ENCODE measurements at places on chromosomes 2 and 18. TPM values are rescaled to one million over a fixed set of nuclear protein-coding genes. Genes with fewer than 3 reads are reported as not detected.
A peak's percentile ranks its signal among the peaks of the same experiment; 100 is the strongest.

SLC16A14 gene
- total RNA-seq: 3.0 TPM

RAB6C gene
- total RNA-seq: 0.22 TPM

DARS1 gene
- 62.8 TPM for total RNA-seq

GPAT2 gene
- total RNA-seq: 6.4 TPM

HADHB gene
- 1,664 TPM for total RNA-seq

SERPINB4 gene
- not detected for total RNA-seq

CXCR4 gene
- 2.0 TPM for total RNA-seq

CNDP2 gene
- total RNA-seq: 54.5 TPM

EPC2 gene
- 18.5 TPM for total RNA-seq

MYO5B gene
- total RNA-seq: 0.38 TPM

MYOM1 gene
- 608 TPM for total RNA-seq

HOXD3 gene
- 0.38 TPM for total RNA-seq

SLC14A1 gene
- 32.8 TPM for total RNA-seq

NAT8 gene
- not detected for total RNA-seq

GRCh38 chr2:46878886-46879285 is 36.7 kb downstream of the MCFD2 start:
- peak; percentile 82 for DNase-seq

DNA sequence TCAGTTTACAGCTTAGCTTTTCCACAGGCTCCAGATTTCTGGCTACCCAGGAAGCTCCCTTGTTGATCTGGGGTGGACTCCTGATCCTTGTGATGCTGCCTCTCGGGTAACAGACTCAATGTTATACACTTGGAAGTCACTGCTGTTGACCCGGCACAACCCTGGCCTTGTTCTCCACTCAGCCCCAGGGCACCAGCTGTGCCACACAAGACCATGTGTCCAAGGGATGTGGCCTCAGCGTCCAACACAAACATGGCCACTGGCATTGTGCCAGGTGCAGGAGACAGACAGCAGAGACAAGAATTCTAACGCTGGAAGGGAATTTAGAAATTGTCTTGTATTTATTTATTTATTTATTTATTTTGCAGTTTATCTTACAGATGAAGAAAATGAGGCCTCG is 39.0 kb upstream of the PPP4R1 start:
- peak; percentile 58 for DNase-seq

DNA sequence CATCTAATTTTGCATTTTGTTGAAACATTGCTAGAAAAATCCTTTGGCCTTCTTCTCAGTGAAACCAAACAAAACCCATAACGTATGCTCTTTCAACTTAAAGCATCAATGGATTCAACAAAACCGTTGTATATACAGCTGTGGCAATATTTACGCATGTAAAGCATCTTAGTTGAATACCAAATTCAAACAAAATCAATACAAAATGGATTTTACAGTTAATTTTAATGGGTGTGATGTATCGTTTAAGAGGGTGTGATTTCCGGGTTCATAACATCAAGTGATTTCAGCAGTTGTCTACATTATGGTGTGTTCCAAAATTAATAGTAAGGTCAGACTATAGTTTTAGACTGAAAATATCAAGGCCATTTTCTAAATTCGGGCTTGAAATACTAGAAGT is 198.2 kb downstream of the TGIF1 start:
- no peak for DNase-seq

- no peak for DNase-seq
Measured at GRCh38 chr2:457262-457661, 169.4 kb upstream of the ALKAL2 start.

DNA sequence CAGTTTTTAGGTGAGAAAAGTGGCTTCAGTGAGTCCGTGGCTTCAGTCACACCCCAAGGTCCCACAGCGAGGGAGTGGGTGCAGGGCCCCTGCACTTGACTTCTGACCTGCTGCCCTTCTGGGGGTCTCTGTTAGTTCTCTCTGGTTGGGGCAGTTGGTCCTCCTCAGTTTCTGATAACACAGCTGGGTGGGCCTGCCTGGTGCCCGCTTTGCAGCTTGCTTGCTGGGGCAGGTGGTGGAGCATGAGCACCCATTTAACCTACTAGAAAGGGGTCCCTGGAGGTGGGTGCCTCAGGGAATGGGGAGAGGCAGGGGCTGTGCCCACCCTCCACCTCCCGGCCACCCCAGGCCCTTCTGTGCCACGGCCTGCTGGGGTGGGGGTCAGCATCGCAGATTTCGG is 83.2 kb downstream of the ASB1 start:
- no peak for DNase-seq

GRCh38 chr2:125710561-125710960 is 945.4 kb upstream of the GYPC start:
- DNase-seq: no peak

DNA sequence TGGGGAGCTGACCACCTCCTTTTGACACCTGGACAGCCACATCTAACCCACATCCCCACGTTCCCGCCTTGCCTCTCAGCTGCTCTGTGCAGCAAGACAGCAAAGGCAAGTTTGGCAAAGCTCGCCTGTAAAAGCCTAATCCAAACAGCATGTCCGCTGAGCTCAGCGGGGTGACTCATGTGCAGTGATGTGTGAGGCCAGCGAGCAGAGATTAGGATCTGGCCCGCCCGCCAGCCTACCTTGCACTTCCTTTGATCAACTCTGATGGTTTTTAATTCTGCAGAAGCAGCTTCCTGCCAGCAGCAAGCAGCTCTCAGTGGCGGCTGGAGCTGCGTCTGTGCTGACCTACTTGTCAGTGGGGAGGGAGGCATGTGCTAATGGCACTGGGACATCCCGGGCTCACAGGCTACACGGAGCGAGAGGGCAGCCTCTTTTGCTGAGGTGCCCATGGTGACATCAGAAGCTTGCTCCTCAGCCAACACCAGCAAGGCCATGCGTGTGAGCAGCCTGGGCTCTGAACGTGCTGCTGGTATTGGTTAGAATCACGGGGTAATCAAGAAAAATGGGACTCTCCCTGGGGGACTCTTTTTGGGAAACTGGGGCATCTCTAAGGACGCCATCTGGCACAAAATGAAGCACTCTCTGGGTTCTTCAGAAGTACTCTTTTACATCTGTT is 36.0 kb upstream of the EML4 start:
- peak; percentile 87 for DNase-seq

DNA sequence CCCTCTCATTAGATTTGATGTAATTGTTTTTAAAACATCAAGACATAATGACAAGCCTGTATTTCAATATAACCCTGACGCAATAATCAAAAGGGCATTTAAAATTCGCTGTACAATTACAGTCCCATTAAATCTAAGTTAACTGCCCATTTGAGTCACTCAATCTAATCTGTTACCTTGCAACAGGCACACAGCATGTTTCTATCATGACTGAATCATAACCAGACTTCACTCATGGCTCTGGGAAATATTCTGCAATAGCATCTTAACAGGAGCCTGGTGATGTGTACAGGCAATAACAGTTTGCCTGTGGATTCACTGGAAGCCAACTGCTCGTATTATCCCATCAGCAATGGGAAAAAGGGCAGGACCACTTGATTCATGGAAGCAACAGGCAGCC is 142.3 kb upstream of the NCKAP5 start:
- no peak for DNase-seq

GRCh38 chr2:29747786-29748470 is 173.5 kb downstream of the ALK start:
- DNase-seq: no peak

DNA sequence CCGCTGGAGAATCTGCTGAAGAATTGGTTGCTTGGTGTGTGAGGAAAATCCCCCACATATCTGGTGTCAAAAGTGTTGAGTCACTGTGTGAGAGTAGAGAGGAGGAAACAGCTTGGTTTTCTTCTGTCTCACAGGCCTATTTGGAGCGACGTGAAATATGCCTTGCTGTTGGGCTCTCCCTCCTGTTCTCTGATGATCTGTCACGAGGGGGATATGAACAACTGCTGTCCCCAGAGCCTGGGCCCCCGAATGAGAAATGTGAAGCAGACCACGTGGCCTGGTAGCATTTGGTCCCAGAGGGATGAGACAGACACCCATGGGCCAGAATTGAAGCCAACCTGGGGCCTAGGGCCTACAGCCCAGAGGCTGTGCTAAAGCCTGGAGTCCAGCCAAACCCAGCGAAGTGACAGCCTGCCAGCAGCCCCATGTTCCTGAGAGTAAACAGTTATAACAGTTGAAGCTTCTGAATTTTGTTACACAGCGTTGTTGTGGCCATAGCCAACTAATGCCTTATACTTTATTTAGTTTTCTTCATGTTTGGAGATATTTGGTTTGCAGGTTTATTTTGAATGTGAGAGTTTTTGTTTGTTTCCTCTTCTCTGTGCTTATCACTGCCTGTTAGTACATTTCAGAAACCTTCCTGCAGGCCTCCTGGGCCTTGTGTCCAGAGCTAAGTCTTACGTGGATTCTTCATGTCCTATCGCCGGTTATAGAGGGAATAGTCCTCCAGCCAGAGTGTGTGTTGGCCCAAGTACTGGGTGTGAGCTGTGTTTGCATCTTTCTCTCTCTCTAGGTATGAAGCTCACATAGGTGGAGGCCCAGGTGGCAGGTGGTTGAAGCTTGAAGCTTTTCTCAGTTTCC is 18.7 kb upstream of the COLEC12 start:
- peak; percentile 78 for DNase-seq

DNA sequence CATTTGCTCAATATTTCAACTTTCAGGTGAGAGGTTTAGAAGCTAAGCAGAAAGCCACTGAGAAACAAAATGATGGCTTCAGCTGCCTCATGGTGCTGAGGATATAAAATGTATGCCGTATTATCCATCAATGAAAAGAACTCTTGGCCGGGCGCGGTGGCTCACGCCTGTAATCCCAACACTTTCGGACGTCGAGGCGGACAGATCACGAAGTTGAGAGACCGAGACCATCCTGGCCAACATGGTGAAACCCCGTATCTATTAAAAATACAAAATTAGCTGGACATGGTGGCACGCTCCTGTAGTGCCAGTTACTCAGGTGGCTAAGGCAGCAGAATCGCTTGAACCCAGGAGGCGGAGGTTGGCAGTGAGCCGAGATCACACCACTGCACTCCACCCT is 6.0 kb upstream of the SYT4 start:
- no peak for DNase-seq

- no peak for DNase-seq
Measured at GRCh38 chr2:163419000-163419830, 316.6 kb downstream of the FIGN start.

GRCh38 chr2:173159791-173160463 is 84.3 kb downstream of the MAP3K20 start:
- peak; percentile 91 for DNase-seq

- DNase-seq: no peak
Measured at GRCh38 chr18:21406116-21406515, 164.1 kb downstream of the GREB1L start.

GRCh38 chr2:58313926-58314325 is 72.8 kb upstream of the FANCL start:
- no peak for DNase-seq

- no peak for DNase-seq
Measured at GRCh38 chr2:69390471-69390870, 3.4 kb upstream of the GFPT1 start.

- DNase-seq: no peak
Measured at GRCh38 chr2:234249034-234249735, 198.7 kb downstream of the SPP2 start.

- DNase-seq: no peak
Measured at GRCh38 chr18:47691611-47692010, 238.8 kb downstream of the SMAD2 start.

DNA sequence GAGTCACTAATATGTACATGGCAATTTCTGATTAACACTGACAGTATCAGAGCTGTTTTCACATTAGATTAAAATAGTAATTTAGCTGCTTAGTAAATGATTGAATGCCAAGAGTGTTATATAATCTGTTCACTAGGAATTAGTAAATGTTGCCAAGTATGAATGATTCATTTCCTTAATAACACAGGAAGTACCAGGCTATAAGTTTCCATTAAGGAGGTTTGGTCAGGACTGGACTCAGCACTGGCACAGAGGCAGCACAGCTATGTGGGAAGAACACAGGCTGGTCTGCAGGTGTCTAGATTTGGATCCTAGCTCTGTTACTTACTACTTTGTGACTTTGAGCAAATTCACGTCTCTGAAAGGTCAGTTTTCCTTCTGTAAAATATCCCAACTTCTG is 97.2 kb downstream of the TDRD15 start:
- no peak for DNase-seq

DNA sequence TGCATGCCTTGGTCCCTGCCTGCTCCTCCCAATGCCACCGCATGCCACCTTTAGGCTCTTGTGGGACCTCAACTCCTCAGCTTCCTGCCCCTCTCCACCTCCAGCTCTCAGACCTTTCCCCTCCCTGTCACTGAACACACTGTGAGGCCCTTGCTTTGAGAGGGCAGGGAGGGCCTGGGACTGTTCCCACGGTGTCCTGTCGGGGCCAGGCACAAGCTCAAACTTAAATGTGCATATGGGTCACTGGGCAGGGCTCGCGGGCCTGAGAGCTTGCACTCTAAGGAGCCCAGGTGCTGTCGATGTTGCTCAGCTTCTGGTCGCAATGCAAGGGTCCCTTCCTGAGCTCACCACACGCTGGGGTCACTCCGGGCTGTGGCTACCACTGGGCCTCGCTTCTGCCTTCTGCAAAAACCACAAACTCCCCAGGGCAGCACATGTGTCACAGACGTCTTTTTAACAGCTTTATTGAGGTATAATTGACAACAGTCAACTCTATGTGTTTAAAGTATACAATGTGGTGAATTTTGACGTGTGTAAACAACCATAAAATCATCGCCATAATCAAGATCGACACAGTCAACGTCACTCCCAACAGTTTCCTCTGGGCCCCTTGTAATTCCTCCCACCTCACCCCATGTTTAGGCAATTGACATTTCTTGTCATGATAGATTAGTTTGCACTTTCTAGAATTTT is 11.9 kb upstream of the B3GNT7 start:
- no peak for DNase-seq

DNA sequence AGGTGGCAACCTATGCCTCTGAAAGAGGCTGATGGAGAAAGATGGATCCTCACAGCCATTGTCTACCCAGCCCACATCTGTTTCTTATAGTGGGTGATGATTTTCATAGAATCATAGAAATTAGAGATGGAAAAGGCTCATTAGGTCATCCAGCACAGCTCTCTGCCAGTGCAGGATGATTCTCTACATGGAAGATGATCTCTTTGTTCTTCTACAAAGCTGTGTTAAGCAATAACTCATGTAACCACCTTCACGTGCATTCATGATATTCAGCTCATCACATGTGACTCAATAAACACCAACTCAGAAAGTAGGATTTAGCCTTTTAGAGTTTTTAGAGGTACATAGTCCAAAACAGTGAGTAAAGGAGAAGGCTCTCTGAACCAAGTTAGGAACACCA is 539.4 kb upstream of the ID2 start:
- no peak for DNase-seq

- no peak for DNase-seq
Measured at GRCh38 chr2:95301876-95302641, 4.9 kb downstream of the KCNIP3 start.

All from Right ventricle myocardium superior (tissue), 1 donor.